ENCODE measurements at places on chromosomes 1 and 21.

GRCh38 chr1:232904566-232904965, 45.8 kb upstream of the NTPCR start:
- DNase-seq: no peak

DNA sequence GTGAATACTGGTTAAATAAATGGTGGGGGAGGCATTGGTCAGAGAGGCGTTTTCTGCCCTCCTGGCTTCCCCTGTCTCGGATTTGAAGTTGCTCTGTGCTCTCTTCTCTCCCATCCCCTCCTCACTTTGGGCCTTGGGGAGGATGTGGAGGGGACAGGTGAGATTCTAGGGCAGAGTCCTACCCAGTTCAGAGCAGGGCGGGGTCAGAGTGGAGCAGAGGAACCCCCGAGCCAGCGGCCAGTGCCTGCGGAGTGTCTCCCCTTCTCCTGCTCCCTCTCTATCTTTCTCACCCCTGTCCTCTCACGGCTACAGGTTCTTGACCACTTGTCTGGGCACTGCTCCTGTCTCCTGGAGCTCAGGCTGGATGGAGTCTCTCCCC, 8.1 kb downstream of the KNCN start:
- no peak for DNase-seq

GRCh38 chr1:34089731-34090130, 75.3 kb downstream of the CSMD2 start:
- DNase-seq: no peak

- no peak for DNase-seq
Observed at GRCh38 chr1:90778486-90778885, 61.4 kb upstream of the BARHL2 start.

- no peak for DNase-seq
Observed at GRCh38 chr1:32250893-32251716, at the start of gene LCK. Gene LCK (plus strand): TSS chr1:32251265. CDS start chr1:32274330, 23,065 bp downstream.
